ENCODE measurements at places on chromosomes 6 and 20. TPM values are rescaled to one million over a fixed set of nuclear protein-coding genes. Genes with fewer than 3 reads are reported as not detected.

Gene NOP56
- total RNA-seq = 254 TPM

Gene ACSS1
- total RNA-seq = 33.1 TPM

Gene FUT9
- not detected for total RNA-seq

Gene PTPRK
- total RNA-seq = 0.77 TPM

Gene KCNQ2
- total RNA-seq = not detected

Gene C6orf47
- 16.9 TPM for total RNA-seq

Gene RIMS4
- total RNA-seq = not detected

Gene ZNF341
- 4.2 TPM for total RNA-seq
